MCF 10A (cell line): ENCODE measurements at places on chromosomes 6 and 20. TPM values are rescaled to one million over a fixed set of nuclear protein-coding genes. Genes with fewer than 3 reads are reported as not detected.

DNA sequence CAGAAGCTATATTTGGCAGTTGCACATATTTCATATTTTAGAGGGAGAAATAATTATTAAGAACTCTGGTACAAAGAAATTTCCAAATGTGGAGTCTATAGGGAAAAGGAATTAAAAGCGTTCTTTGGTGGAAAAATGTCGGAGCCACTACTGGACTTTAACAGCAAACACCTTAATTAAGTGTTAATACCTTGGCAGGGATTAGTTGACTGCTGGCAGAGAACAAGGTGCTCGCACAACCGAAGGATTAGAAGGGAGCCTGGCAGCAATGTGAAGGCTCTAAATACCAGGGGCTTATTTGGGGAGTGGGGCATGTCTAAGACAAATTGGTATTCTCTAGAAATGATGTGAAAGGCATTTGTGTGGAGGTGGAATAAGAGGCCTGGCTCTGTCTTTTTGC is 98.9 kb downstream of the PAK5 start:
- H3K4me1 ChIP-seq, result no peaks in the 10 kb centered on the region
- H3K27me3 ChIP-seq, result no peaks in the 10 kb centered on the region
- H3K4me3 ChIP-seq, result no peak overlapping the region

DNA sequence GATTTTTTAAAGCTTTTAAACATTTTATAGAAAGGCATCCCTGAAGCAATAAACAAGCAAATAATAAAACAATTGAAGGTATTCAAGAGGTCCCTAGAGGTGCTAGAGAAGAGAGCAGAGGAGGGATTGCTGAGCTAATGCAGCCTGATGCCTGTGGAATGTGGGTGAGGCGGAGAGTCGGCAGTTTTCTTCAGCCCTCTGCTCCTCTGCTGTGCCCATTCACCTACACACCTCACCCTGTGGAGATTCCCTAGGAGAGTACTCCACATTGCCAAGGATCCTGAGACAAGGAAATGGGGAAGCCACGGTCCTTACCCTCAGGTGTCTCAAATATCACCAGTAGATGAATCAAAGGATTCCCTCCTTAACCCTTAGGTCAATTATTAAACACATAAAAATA is 199.8 kb upstream of the POU3F2 start:
- no peaks in the 10 kb centered on the region for H3K36me3 ChIP-seq
- DNase-seq, result no peak
- no peak overlapping the region for H3K4me3 ChIP-seq
- H3K4me1 ChIP-seq, result no peaks in the 10 kb centered on the region
- no peak overlapping the region for H3K27ac ChIP-seq

DPPA5 gene
- total RNA-seq, result not detected in 2 replicates

GRCh38 chr6:37168163-37168758 is 1.7 kb upstream of the PIM1 start:
- H3K27ac ChIP-seq, result no peak overlapping the region
- H3K4me1 ChIP-seq, result peaks cover 10% of the 10 kb centered on the region
- no peaks in the 10 kb centered on the region for H3K27me3 ChIP-seq
- H3K36me3 ChIP-seq, result peaks cover 10% of the 10 kb centered on the region
- DNase-seq, result no peak

LST1 gene
- total RNA-seq, result not detected in 2 replicates

ARHGAP18 gene
- 14.6 and 22.9 TPM in 2 replicates for total RNA-seq

DNA sequence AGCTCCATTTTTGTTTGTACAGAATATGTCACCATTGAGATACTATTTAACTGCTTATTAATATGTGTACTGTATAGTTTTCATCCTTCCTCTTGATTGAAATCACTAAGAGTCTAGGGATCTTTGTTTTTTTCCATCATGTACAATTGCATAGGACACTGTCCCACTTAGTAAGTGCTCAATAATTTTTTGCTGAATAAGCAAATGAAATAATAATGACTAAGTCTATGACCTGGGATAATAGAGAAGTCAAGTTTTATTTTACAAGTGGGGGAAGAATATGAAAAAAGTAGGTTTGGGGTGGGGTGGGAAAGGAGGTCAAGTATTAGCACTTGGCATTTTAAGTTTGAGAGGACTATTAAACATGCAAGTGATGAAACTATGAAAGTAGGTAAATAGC is 4.5 kb upstream of the EYS start:
- H3K27ac ChIP-seq, result no peak overlapping the region
- DNase-seq, result no peak
- H3K4me3 ChIP-seq, result no peak overlapping the region
- no peaks in the 10 kb centered on the region for H3K4me1 ChIP-seq
